Dermis microvascular lymphatic vessel endothelial cell (primary cell): ENCODE measurements at places on chromosomes 12 and 14.

GRCh38 chr14:103451401-103451800, 66.2 kb downstream of the MARK3 start:
- no peak for DNase-seq

GRCh38 chr12:13358391-13358905, 161.9 kb downstream of the EMP1 start:
- no peak for DNase-seq

DNA sequence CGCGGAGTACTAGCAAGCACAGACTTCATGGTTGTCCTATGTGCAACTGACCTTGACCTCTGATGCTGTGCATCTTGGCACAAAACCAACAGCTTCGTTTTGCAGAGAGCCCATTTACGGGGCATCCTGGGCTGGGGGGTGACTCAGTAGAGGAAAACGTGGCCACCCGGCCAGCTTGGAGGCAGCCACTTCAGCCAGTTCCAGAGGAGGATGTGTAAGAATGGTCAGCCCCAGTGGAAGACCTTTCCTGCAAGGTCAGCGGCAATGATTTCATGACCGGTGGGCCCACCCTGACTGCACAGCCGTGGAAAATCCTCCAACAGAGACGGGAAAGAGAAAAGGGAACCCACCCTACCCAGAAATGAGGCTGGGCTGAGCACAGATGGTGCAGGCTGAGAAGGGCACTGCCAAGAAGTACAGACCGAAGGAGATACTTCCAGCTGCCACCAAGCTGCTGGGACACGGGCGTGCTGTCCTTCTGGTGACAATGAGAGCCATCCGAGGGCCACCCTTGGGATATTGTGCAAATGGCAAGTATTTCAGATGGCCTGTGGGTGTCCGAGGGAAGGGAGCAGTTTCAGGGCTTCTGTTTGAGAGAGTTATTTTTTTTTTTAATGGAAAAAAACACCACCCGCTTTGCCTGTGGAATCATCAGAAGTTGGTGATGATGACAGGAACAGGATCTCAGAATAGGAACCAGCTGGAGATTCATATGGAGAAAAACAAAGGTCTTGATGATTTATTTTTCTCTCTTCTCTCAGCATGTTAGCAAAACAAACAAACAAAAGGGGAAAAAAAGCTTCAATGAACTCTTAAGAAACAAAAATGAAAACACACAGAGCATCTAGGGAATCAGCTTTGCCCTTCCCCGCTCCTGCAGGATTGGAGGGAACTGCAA, 120.2 kb upstream of the RFLNA start:
- no peak for DNase-seq

DNA sequence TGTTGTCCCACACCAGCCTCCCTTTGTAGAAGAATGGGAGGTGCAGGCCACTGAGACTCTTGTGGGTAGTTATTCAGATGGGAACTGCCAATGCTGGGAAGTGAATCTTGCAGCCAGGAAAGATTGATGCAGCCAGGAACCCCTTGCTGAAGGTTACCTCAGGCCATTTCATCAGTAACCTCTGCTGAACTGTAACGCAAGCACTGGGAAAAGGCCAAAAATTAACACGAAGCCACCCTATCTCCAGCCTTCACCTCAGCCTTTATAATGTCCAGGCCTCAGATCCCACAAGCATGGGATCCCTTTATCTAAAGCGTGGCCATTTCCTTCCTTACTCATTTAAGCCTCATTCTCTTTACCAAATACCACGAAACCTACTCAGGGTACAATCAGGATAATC, 211.1 kb downstream of the SPTSSA start:
- DNase-seq: no peak

DNA sequence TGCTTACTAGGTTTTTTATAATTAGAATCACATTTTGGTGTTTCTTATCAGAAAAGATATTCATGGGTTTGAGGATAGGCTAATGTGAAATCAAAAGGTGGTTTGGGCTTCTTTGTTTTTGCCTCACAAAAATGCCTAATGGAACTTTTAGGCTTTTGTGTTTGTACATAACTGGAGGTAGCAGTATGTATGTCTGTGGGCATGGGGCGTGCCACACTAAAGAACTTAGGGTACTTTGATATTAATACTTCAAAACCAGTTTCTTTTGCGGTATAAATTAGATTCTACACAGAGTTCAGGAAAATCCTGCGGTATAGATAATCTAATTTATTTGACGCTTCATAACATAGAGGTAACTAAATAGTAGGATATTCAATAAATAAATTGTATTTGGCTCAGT, 1.9 kb downstream of the ETV6 start:
- no peak for DNase-seq

DNA sequence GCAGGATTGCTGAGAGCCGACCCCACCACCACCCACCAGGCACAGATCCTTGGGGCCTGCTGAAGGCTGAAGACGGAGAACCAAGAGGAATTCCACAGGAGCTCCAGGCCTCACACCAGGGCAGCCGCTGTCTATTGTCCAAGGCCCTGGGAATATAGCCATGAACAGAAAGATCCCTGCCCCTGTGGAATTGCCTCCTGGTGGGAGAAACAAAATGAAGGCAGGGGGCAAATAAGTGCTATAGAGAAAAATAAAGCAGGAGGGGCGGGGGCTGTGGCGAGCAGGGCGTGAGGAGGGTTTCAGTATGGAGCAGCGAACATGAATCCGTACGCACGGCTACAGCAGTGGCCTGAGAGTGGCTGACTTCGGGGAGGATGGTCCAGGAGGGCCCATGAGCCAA, 96.1 kb downstream of the EML1 start:
- no peak for DNase-seq

- DNase-seq: no peak
These were observed 1.3 kb upstream of the CLBA1 start for GRCh38 chr14:104984056-104984894.

- DNase-seq: no peak
These were observed 956 bp downstream of the GNPTAB start for GRCh38 chr12:101829639-101830366.

DNA sequence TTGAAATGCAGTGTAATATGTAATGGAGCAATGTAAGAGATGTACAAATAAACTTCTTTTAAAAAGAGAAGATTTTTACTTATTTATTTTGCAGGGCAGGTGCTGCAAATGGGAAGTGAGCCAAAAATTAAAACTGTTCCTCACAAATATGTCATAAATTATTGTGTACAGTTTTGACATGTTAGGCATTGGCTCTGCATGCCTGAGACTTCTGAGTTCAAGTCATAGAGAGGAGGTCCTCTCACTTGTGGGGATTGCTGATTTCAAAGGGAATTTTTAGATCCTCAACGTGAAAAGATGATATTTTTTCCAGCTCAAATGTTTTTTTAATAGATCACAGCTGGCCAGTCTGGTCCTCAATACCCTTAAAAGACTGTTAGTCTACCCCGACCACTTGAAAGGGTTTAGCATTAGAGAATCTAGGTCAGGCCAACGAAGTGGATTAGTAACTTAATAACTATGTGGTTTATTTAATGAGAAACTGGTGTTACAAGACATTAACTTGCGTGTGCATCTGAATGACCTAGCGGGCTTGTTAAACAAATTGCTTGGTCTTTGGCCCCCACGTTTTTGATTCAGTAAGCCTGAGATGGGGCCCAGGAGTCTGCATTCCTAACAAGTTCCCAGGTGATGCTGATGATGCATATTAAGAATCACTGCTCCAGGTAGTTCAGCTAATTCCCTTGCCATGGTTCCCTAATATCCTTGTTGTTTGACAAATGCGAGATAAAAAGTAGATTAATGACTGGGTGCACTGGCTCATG, 30.9 kb upstream of the WDR89 start:
- DNase-seq: no peak

GRCh38 chr12:39451977-39452376, 9.1 kb upstream of the KIF21A start:
- no peak for DNase-seq

- no peak for DNase-seq
These were observed 648.2 kb downstream of the VRK1 start for GRCh38 chr14:97445367-97445766.

DNA sequence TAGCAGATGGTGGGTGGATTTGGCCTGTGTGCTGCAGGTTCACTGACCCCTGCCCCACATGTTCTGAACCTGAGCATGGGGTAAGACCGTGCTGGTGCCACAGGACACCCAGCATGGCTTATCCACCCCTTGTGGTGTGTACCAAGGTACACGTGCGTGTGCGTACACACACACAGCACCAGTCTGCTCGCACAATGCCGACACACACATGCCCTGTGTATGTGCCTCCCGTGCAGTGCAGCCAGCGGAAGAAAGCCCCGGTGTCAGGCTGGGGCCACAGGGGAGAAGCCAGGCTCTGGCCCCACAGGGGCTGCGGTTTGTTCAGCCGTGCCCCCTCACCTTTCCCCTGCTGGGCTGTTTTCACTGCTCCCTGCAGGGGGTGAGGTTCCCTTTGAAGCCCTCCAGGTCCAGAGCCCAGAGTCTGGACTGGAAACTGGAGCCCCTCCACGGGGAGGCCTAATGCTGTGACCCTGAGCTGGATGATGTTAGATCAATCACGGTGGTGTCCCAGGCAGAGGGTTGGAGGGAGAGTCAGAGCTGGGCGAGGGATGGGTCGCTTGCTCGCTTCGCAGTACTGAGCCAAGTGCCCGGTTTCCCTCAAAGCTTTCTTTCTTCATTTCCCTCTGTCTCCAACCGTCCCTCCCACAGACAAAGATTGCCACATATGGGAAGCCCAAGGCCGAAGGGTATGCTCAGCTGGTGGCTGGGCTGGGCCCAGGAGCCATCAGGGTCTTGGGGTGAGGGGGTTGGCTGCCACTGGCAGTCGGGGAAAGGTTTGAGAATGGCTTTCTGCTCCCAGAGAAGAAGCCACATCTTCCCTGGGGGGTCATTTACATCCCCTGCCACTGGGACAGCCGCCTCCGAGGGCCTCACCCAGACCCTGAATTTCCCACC, 6.2 kb downstream of the DTX1 start:
- DNase-seq: no peak

- DNase-seq: no peak
These were observed 1226.7 kb downstream of the FLRT2 start for GRCh38 chr14:86756521-86757190.

- DNase-seq: no peak
These were observed 880.9 kb downstream of the NRXN3 start for GRCh38 chr14:79050787-79051727.

DNA sequence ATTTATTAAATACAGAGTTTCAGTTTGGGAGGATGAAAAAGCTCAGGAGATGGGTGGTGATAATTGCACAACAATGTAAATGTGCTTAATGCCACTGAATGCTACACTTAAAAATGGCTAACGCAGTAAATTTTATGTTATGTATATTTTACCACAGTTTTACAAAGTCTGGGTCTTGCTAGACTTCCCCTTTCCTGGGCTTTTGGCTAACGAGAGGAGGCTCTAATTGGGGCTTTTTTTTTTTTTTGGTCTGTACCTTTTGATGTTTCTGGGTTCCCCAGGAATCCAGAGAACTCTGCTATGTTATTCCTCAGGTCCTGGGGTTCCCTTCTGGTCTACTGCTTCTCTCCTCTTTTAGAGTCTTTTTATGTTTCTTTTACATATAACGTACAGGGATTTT, 355.5 kb downstream of the CACNA1C start:
- no peak for DNase-seq

- no peak for DNase-seq
These were observed 74.3 kb downstream of the PLEKHA5 start for GRCh38 chr12:19203539-19204506.

GRCh38 chr12:114316076-114316475, 89.9 kb downstream of the TBX5 start:
- DNase-seq: no peak

- DNase-seq: no peak
These were observed 84.0 kb downstream of the SAMD4A start for GRCh38 chr14:54650959-54651351.

DNA sequence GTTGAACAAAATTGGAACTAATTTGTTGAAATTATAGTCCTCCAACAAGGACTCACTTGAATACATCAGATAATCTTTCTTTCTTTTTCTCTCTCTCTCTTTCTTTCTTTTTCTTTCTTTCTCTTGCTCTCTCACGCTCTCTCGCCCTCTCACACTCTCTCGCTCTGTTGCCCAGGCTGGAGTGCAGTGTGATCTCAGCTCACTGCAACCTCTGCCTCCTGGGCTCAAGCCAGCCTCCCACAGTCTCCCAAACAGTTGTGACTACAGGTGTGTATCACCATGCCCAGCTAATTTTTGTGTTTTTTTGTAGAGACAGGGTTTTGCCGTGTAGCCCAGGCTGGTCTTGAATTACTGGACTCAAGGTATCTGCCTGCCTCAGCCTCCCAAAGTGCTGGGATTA, 22.8 kb downstream of the WDR20 start:
- DNase-seq: no peak

DNA sequence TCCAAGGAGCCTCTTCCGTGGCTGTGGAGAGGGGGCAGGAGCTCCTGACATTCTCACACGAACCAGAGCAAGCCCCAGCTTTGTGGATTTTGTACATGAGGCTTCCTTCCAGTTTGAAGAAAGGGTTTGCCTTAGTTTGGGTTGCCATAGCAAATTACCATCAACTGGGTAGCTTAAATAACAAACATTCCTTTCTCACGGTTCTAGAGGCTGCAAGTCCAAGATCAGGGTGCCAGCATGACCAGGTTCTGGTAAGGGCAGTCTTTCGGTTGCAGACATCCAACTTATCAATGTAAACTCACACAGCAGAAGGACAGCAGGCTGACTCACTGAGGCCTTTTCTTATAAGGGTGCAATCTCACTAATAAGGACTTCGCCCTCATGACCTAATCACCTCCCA, 25.9 kb upstream of the STAB2 start:
- DNase-seq: no peak

DNA sequence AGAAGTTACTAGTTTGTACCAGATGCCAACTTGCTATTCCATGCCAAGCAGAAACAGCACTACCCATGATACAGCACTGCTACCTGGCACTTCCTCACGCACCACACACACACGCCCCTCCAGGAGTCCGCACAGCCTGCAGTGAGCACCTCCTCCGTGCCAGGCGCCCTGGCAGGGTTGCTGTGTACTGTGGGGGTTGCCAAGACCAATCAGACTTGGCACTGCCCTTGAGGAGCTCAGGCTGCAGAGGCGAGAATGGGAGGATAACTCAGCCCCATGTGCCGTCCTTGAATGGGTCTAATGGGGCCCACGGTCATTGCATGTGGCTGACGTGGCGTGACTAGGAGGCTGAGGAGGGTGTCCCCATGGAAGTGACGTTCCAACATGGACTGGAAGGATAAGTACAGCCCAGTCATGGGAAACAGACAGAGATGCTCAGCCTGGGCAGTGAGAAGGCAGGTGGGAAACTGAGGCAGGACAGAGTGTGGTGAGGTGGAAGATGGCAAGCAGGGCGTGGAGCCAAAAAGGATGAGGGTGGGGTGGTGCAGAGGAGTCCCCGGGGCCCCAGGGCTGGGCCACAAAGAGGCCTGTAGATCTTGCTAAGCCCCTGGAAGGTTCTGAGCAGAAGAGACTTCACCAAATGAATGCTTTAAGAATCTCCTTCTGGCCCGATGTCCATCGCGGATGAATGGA, 65.3 kb upstream of the C14orf180 start:
- DNase-seq: no peak

- DNase-seq: no peak
These were observed 126.9 kb upstream of the RBM19 start for GRCh38 chr12:114092981-114093380.

DNA sequence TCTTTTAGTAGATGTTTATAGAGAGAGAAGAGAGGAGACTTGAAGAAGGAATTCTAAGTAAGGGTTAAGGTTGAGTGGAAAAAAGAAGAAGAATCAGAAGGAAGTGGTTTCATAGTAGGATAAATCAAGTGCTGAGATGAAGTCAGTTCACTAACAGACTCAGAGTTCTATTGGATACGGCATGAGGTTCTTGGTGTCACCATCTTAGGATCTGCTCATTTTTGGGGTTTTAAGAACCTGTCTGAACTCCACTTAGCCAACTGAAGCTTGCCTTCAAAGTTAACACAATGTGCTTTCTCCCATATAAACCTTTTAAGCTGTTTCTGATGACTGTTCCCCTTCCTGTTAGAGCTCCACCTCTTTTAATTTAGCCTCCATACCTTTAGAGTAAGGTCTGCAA, 152.6 kb downstream of the PRKCH start:
- no peak for DNase-seq
